Fibroblast of upper back skin (primary cell): ENCODE measurements at places on chromosomes 11 and 22.

- DNase-seq, result peak; percentile 68
These were observed at the start of gene AMPD3 for GRCh38 chr11:10454878-10455631. AMPD3 (plus strand) TSS chr11:10455264; CDS start chr11:10461520, 6,256 bp downstream.

GRCh38 chr11:65565624-65566453 is 4.4 kb upstream of the ZNRD2 start:
- no peak for DNase-seq

GRCh38 chr22:48860557-48860956 is 967.1 kb downstream of the BRD1 start:
- no peak for DNase-seq

- peak; percentile 85 for DNase-seq
These were observed 155.7 kb downstream of the ATG16L2 start for GRCh38 chr11:72969894-72970335.

- peak; percentile 26 for DNase-seq
These were observed 21.7 kb upstream of the NRGN start for GRCh38 chr11:124717786-124718651.

- no peak for DNase-seq
These were observed 32.1 kb downstream of the RPL27A start for GRCh38 chr11:8714622-8715225.

DNA sequence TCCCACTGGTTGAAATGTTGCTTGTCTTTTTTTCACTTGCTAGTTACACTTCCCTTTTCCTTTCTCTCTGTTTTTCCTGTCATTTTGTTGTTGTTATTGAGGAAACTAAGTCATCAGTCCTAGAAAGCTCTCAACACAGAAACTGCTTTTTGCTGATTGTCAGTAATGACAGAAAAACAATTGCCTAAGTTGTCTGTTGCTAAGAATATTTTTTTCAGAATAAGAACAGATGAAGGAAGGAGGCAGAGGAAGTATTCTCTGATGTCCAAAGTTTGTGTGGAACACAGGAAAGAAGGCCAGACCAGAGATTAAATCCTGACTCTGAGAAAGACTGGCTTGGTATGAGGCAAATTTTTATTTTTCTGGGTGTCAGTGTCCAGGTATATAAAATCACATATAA is 163.3 kb downstream of the CASP12 start:
- no peak for DNase-seq

- no peak for DNase-seq
These were observed 3.1 kb upstream of the CTSD start for GRCh38 chr11:1766719-1767398.

DNA sequence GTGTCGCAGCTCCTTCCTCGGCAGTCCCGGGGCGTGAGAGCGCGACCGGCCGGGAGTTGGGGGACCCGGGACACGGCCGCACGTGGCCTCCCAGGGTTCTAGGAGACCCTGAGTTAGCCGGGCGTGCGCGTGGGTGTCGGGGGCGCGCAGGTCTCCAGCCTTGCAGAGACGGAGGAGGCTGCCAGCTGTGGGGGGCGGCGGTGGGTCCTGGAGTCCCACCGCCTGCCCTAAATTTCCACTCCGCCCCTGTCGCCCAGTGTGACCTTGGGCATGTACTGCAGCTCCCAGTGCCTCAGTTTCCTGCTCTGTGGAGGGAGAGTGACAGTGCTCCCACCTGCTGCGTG is 18.8 kb downstream of the RRP7A start:
- DNase-seq, result no peak

DNA sequence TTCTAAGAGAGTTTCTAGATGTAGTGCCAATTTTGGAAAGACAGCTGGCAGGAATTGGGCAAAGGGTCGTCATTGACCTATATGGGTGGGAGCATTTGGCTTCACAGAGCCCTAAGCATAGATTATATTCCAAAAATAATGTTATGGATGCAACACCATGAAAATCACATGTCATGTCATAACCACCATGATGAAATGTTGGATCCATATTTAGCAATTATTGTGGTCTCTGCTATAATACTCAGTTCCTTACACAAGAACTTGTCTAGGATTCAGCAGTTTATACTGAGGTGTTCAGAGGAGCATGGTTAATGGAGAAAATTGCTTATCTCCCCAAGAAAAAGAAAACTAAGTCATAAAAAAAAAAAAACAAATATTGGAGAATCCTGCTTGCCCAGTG is 31.6 kb downstream of the NTM start:
- DNase-seq, result no peak

DNA sequence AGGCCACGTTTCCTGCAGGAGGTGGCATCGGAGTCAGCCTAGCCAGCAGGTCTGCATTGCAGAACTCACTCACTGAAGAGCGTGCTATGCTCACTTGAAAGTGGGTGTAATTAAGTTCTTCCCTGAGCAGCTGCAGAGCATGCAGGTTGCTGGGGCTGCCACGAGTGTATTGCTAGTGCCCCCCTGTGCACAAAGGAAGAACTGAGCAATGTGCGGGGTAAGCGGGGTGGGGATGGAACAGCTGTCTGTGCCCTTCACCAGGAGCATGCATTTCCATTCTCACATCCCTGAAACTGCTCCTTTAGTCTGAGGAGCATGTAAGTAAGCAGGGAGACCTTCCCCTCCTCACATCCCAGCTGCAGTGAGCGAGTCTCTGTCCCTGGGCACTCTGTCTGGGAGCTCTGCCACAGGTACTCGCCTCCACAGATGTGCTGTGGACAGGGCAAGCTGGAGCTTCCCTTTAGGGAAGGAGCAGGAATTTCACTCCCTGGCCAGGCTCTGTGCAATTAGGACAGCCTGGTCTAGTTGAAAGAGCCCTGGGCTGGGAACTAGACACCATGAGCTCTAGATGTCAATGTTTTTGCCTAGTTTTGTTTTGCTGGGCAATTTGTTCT is 1031.8 kb downstream of the NTM start:
- peak; percentile 64 for DNase-seq

GRCh38 chr11:87266751-87267150 is 229.0 kb downstream of the TMEM135 start:
- DNase-seq, result no peak

DNA sequence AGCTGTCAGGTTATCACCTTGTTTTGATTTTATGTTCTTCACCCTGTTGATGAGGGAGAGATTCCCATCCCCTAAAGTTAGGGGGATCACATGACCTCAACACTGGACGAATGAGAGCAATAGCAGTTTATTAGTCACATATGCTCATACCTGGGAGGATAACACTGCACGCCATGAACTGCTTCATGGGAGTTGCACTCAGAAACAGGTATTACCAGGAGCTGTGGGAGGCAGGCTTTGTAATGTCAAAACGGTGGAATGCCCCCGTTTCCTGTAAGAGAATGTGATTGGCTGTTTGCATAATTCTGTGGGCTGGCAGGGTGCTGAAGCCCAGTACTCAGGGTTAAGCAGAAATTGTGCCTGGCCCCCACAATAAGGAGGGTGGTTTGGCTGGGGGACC is 3.2 kb upstream of the THY1 start:
- DNase-seq, result no peak

DNA sequence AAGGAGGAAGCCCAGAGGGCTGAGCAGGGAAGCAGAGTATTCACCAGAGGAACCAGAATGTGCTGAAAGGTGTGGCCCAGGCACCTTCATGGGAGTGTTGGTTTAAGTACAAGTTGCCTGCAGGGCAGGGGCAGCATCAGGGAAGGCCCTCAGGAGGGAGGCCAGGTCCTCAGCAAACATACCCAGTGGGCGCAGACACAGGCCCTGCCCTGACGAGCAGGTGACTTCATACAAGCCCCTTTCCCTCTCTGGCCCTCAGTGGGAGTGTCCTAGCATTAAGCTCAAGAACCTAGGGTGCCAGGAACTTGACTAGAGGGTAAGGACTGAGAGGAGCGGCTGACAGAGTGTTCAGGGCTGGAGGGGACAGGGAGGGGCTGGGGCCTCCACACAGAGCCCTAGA is 7.5 kb upstream of the CASTOR1 start:
- no peak for DNase-seq

GRCh38 chr22:17942721-17943120 is 81.6 kb downstream of the MICAL3 start:
- DNase-seq, result no peak

DNA sequence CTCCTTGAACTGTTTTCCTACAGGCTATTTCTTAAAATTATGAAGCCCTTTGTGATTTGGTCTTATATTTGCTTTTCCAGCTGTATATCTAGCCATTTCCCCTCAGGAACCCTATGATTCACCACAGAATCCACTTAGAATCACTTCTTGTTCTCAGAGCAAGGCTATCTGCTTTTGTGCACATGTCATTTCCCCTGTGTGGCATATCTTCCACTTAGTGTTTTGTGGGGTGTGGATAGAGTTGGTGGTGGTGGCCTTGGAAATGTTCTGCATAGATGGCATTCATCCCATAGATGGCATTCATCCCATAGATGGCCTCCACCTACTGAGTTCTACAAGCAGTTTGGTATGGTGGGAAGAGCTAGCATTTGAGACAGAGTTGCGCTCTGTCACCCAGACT is 44.7 kb downstream of the SWAP70 start:
- DNase-seq, result no peak

DNA sequence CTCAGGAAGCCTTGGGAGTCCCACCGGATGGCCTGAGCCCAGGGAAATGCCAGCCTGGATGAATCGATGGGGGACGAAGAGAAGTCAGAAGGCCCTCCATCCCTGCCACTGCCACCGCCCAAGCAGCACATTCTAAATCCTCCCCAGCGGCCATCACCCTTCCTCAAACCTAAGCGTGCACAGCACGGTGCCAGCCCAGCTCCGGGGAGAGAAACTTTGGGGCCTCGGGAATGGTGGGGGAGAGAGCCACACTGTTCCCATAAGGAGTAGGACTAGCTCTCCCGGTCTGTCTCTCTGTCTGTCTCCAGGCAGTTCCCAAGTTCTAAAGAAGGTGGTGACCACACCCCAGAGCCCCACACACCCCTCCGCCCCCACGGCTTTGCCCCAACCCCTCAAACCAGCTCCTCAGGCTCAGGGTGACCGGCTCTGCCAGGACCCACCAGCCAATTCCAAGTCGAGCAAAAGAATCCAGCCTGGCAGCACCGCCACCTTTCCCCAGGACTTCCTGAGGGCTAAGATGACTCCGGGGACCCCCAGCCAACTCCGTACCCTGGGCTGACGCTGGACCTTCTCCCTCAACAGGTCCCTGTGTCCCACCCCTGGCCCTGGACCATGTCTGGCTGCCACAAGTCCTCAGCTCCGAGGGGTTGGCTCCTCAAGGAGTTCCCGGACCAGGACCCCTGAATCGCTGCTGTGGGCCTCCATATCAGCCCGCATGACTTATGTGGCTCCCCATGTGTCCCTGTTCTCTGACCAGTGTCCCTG is 2.7 kb downstream of the AHNAK start:
- no peak for DNase-seq
